Left ventricle myocardium superior (tissue), 1 donor: ENCODE measurements at places on chromosomes 12 and 14. TPM values are rescaled to one million over a fixed set of nuclear protein-coding genes. Genes with fewer than 3 reads are reported as not detected.

DNA sequence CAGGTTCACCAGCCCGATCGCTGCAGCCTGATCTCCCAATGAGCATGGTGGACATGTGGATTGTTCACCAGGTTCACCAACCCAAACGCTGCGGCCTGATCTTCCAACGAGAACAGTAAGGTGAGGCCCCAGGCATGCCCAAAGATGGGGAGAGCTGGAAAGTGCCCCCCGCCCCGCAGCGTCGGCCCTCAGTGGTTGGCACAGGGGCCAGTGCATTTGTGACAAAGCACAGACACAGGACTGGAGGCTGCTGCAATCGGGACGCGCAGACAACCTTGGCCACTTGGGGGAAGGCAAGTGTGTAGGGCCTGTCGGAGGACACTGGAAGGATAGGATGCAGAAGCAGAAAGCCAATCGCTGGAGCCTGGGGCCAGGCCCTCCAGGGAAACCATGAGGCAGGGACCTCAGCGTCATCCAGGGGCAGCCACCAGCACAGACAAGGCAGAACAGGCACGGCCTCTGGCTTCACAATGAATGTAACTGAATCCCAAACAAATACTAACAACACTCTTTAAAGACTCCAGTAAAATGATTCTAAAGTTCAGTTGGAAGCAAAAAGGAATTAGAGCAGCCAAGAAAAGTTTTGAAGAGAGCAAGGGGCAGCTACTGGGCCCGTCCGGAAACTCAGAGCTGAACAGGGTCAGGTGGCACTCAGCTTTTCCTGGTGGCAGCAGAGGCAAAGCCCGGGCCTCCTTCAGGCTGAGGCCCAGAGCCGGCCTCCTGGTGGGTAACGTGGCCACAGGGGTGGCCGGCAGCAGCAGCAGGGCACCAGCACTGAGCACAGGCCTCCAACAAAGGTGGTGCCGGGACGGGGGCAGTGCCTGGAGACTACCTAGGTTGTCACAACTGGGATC is 13.3 kb downstream of the BRF1 start:
- DNase-seq, result no peak

- DNase-seq, result no peak
These were observed 63.7 kb downstream of the TRAF3 start for GRCh38 chr14:102840771-102841528.

DNA sequence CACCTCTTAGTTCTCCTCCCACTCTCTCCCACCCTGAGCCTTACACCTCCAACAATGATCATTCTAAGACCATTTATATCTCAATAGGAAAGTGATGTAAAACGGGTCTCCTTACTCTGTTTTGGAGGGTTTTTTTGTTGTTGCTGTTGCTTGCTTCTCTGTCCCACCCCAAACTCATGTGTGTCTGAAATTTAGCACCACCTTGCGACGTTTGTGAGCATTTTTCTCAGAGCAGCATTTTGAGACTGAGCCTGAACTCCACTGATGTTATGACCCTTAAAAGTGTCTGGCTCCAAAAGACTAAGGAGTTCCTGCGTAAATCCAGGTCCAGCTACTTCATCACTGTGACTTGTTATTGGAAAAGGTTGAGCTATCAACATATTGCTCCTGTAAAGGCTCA is 155.0 kb downstream of the DAD1 start:
- no peak for DNase-seq

TPPP2 gene
- total RNA-seq, result 1.2 TPM

- DNase-seq, result no peak
These were observed 143.1 kb downstream of the TPH2 start for GRCh38 chr12:72081777-72082176.

GRCh38 chr12:8036346-8036745 is 3.8 kb downstream of the FOXJ2 start:
- peak; percentile 71 for DNase-seq

DNA sequence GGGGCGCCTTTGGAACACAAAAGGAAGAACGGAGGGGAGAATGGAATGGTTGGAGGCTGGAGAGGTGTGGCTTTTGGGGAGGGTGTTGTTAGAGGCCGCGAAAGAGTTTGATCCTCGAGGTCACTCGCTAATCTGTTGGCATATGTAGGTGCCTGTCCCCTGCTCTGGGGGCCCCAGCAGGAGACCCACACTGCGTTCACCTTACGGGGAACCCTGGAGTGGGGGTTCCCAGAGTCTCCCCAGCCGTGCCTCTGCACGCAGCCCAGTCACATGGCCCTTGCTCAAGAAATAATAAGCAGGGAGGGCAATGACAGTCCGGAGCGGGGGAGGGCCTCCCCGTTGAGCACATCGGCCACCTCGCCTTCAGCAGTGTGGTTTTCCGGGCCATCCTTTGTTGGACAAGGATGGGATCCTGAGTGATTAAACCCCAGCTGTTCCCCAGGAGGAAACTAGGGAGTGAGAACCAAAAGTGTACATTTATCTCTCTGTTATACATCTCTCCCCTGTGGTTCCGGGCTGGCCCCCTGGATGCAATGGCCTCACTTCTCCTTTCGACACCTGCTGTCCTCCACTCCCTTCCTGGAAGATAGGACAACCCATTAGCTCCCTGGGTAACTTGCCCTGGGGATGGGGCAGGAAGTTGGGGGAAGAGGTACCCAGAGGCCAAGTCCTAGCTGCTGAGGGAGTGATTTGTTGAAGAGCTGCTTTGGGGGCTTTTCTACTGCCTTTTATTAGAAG is 1.3 kb downstream of the PLEKHG3 start:
- peak; percentile 55 for DNase-seq

GRCh38 chr12:89257340-89257739 is 95.0 kb downstream of the DUSP6 start:
- DNase-seq, result no peak

- no peak for DNase-seq
These were observed 1021.5 kb downstream of the TMEM121 start for GRCh38 chr14:106547735-106548434.

DNA sequence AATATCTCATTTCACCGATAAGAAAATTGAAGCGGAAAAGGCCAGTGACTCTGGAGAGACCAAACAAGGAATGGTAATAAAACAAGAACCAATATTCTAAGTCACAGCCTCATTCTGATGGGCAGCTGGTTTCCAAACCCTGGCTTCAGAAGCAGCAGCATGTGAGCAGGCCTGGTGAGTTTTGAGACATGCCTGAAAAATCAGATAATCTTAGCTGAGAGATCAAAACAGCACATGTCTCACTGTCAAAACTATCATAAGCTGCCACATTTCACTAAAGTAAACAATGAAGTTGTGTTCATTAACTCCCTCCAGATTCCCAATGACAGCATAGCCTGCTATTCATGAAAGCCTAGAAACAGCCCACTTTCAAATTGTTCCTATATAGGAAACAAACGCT is 36.5 kb downstream of the CIT start:
- no peak for DNase-seq

- DNase-seq, result no peak
These were observed 313.3 kb downstream of the TMEM121 start for GRCh38 chr14:105839425-105840265.

DNA sequence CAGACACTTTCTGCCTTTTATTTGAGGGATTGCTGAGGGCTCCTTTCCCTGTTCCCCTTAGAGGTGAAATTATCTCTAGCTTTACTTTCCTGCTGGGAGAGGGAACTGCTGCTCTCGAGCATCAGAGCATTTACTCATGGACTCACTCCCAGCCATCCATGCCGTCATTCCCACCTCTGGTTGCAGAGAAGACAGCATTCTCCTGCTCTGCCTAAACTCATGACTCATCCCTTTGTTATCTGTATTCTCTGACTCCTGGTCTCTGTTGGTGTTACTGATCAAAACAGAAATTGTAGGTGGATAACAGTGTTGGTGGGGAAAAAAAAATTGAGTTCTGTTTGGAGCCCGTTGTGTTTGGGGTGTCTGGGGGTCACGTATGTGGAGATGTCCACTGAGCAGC is 159.3 kb downstream of the TTC8 start:
- no peak for DNase-seq

DNA sequence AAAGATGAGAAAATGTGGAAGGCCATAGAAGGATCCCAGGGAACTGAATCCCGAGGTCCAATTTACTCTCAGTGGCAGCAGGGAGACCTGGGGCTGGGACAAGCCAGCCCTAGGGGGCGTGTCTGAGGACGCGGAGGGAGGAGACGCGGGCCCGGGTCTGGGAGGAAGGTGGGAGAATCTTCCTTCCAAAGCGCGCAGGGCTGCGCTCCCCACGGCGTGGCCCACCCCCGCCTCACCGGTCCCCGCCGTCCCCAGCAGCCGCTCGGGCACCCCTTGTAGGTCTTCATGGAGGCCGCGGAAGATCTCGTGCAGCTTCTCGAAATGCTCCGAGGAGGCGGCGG is 323 bp downstream of the VTI1B start:
- DNase-seq, result peak; percentile 82

DNA sequence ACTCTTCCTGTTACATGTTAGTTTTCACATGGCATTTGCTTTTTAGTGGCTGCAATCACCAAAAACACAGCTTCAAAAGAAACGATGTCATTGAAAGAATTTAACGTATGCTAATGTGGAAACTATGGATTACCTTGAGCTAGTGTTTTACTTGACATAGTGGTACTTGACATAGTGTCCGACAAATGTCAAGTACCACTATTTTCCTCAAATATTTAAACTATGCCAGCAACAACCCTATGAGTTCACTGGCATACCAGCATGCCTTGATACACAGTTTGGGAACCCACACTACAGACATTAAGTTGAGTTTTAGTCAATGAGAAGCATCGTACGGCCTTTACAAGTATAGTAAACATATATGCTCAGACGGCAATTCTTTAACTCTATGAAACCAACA is 560.3 kb downstream of the GALC start:
- no peak for DNase-seq

GRCh38 chr14:95117937-95118721 is 39.2 kb downstream of the DICER1 start:
- no peak for DNase-seq
